T-cell (primary cell): ENCODE measurements at places on chromosomes 16 and 17. TPM values are rescaled to one million over a fixed set of nuclear protein-coding genes. Genes with fewer than 3 reads are reported as not detected.
A peak's percentile ranks its signal among the peaks of the same experiment; 100 is the strongest.

The KIF2B gene
- total RNA-seq: not detected

The SEPTIN12 gene
- total RNA-seq: not detected

The ZNF624 gene
- total RNA-seq: 5.7 TPM

The TERB1 gene
- not detected for total RNA-seq

The PPP1R27 gene
- not detected for total RNA-seq

The PRSS36 gene
- 1.1 TPM for total RNA-seq

The HEXD gene
- total RNA-seq: 51.2 TPM

The MPV17L gene
- total RNA-seq: 0.09 TPM

The PLA2G10 gene
- not detected for total RNA-seq

- DNase-seq: no peak
Observed at GRCh38 chr16:4190086-4190485, 51.8 kb downstream of the SRL start.

- DNase-seq: no peak
Observed at GRCh38 chr16:4718466-4718865, 15.6 kb downstream of the ANKS3 start.

GRCh38 chr17:44267818-44268490, at the start of gene SLC4A1:
Gene SLC4A1, minus strand, starts transcription at chr17:44268135. Its CDS starts 5,269 bp downstream, at chr17:44262866.
- no peak for DNase-seq

GRCh38 chr17:83067718-83068261, 11.6 kb upstream of the METRNL start:
- DNase-seq: no peak

GRCh38 chr17:67027031-67027628, 17.2 kb upstream of the CACNG1 start:
- no peak for DNase-seq

DNA sequence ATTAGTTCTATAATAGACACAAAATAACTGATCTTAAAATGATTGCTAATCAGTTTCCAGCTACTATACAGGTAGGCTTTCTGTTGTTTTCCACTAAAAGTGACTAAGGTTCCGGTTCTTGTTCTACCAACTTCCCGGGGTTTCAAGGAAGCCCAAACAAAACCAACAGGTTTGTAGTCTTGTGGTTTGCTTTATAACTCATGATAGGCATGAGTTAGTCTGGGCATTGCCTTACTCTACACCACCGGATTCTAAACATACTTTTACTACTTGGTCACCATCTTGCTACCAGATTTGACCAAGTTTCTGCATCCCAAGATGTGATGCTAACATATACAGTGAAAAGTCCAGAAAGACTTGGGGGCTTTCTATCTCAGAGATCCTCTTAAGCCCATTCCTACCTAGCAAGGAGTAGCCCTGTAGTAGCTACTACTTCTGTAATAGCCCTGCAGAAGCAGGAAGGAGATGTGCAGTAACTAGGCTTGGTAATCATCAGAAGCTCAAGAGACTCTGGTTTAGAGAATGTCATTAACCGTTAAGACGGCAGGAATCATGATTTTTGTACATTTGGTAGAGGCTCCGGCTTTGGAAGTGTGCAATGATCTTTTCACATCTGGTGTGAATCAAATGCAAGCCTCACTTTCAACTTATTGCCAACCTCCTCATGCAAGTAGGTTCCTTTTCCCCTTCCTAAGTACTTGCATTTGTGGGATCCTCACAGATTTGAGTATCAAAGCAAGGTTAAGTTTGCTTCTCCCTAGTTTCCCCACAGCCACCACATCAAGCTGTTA, 1.6 kb downstream of the FAM117A start:
- no peak for DNase-seq

- DNase-seq: no peak
Observed at GRCh38 chr16:76565542-76565941, 288.3 kb downstream of the CNTNAP4 start.

DNA sequence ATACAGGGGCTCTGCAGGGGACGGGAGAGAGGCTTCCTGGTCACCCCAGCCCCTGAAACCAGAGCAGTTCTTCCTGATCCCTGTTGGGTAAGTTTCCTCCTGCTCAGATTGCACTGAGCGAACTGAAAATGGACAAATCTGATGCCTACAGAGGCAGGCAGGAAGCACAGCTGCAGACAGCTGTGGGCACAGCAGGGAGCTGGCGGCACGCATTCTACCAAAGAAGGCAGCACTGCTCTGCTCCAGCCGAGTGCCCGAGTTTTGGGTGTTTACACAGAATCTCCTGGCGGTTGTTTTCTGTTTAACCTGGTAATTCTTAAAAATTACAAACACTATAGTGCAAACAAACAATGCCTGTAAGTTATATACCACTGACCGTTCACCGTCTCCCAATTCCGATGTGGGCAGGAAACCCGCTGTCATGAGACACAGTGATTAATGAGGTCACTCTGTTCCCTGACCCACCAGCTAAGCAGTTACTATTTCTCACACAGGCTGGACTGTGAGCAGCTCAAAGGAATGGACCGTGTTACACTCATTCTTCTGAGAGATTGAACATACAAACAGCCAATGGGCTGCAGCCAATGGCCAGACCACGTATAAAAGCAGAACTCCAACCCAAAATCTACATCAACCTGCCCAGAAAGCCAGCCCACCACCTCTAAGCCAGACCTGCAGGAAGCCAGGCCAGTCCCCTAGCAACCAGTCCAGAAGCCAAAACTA, 25.5 kb downstream of the NSMCE1 start:
- no peak for DNase-seq

- no peak for DNase-seq
Observed at GRCh38 chr17:55731586-55732250, 9.1 kb upstream of the TMEM100 start.

GRCh38 chr17:18326039-18326438, 10.9 kb downstream of the SMCR8 start:
- DNase-seq: no peak

DNA sequence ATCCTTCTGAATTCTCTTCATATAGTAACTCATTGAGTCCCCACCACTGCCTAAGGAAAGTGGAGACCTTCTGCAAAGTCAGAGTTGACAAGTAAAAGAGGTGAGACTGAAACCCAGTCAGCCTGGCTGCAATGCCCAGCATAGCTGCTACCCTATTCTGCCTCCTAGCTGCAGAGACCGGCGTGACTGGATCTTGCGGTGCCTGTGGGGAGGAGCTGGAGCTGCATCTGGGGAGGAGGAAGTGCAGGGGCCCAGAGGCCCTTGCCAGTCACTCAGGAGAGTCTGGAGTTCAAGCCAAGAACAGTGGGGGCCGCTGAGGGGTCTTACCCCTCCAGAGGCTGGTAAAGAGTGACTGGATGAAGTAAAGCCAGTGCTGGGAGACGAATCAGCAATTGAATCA, 35.0 kb upstream of the ZNF423 start:
- no peak for DNase-seq

- no peak for DNase-seq
Observed at GRCh38 chr17:4503283-4504025, 4.8 kb downstream of the SPNS2 start.

- no peak for DNase-seq
Observed at GRCh38 chr16:87412996-87413421, 20.9 kb downstream of the MAP1LC3B start.

DNA sequence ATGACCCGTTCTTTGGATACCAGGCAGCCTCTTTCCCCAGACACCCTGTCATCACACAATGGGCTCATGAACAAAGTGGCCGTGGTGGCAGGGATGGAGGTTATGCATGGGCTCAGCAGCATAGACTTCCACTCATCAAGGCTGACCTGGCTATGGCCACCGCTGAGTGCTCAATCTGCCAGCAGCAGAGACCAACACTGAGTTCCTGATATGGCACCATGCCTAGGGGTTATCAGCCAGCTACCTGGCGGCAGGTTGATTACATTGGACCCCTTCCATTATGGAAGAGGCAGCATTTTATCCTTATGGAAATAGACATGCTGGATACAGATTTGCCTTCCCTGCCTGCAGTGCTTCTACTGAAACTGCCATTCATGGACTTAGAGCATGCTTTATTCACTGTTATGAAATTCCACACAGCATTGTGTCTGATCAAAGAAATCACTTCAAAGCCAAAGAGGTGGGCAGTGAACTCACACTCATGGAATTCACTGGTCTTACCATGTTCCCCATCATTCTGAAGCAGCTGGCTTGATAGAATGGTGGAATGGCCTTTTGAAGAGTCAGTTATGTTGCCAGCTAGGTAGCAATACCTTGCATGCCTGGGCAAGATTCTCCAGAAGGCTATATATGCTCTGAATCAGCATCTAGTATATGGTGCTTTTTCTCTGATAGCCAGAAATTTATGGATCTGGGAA, 160.6 kb downstream of the PRKCB start:
- DNase-seq: no peak

GRCh38 chr17:27938241-27938640, 45.1 kb upstream of the LYRM9 start:
- no peak for DNase-seq

GRCh38 chr17:67151717-67152116, 93.3 kb downstream of the HELZ start:
- no peak for DNase-seq

- DNase-seq: no peak
Observed at GRCh38 chr17:28388106-28388505, 16.6 kb downstream of the SARM1 start.

DNA sequence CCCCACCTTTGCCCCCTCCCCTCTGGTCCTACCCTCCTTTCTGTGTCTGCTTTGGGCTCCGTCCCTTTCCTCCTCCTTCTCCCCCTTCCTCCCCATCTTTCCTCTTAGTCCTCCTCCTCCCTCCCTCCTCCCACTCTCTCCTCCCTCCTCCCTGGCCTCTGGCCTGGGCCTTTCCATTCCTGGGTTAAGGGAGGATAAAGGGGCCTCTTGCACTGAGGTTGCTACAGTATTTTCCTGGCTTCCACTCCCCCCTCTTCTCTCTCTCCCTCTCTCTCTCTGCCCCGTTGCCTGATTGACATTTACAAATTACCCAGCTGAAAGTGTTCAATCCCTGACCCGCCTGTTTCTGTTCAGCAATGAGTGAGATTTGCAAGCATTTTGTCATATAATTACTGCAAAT, 44.0 kb downstream of the MRM1 start:
- no peak for DNase-seq

DNA sequence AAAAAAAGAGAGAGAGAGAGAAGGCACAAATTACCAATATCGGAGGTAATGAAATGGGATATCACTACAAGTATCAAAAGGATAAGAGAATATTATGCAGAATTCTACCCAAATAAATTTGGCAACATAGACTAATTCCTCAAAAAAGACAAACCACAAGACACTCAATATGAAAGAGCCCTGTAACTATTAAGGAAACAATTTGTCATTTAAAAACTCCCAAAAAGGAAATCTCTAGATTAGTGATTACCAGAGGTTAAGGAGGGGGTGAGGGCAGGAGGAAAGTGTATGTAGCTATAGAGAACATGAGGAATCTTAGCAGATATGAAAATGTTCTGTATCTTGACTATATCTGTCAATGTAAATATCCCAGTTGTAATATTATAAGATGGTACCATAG, 54.0 kb downstream of the CFDP1 start:
- no peak for DNase-seq

DNA sequence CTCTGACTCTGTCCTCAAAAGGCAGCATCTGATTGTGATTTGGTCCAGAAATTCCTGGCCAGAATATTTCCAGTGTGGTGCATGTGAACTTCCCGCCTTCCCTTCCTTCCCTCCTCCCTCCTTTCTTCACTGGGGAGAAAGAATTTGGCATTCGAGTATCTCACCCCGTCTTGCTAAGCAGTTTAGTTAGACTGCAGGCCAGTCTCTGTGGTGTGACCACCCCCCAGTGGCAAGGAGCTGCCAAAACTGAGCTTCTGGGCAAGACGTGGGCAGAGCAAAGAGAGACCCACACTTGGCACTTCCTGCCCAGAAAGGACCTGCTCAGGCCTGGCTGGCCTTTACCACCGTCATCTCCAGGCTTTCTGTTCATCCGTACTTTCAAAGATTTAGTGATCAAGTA, 36.4 kb downstream of the SNX20 start:
- DNase-seq: no peak

DNA sequence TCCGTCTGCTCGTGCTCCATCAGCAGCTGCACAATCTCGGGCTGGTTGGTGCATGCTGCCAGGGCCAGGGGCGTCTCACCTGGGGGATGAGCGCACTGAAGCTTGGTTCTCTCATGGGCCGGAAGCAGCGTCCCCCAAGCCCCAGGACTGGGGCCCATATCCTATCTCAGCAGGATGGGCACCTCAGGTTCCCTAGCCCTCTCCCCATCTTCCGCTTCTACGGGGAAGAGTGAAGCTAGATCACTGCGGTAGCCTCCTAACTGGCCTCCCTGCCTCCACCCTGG, 24.8 kb downstream of the TRPV3 start:
- no peak for DNase-seq

- DNase-seq: peak; percentile 38
Observed at GRCh38 chr16:89785523-89786155, 30.8 kb downstream of the FANCA start.

DNA sequence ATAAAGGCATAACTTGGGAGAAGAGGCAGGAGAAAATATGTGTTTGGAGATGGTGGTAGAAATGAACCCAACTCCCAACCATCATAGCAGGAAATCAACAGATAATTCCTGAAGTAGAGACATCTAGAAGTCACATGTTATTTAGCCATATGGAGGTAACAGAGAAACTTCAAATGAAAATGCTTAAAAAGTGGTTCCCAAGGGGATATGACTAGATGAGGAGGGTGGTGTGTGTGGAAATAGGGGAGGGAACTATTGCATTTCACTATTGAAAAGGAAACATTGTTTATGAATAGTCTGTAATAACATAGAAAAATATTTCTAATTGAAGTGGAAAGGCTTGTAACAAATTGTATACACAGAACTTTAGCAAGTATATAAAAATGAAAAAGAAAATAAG, 412.0 kb downstream of the SHISA9 start:
- no peak for DNase-seq

DNA sequence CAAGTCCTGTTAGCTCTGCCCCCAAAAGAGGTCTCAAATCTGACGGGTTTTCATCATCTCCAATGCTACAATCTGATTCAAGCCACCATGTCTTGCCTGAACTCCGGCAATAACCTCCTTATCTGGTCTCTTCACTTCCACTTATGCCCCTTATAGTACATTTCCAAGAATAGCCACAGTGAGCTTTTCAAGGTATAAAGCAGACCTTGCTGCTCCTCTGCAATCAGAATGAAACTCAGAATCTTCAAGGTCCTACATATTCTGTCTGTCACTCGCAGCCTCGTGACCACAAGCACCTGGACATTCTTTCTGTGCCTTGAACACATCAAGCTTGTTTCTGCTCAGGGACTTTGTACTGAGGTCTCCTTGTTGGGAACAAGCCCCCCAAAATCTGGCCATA, 84.7 kb downstream of the YPEL2 start:
- no peak for DNase-seq

DNA sequence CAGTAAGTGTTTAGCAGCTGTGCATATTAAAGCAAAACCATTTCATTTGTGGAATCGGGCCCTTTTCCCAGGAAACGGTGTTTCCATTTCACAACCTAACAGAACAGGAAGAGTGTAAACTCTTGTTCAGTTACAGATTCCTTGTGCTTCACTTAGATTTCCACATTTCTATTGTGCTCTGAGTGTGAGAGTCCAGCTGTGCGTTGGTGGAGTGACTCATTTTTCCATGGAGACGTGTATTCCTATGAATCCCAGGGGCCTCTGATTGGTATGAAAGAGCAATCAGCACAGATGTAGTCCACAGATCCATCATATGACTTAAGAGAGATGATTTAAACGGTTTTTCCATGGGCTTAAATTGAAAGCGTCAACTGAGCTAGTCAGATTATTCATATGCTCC, 13.3 kb upstream of the CAVIN1 start:
- DNase-seq: no peak
